Thoracic aorta (tissue), 2 donors: ENCODE measurements at places on chromosomes 3 and 15. TPM values are rescaled to one million over a fixed set of nuclear protein-coding genes. Genes with fewer than 3 reads are reported as not detected.

GRCh38 chr15:95684693-95685115, 645.8 kb upstream of the NR2F2 start:
- no peak for DNase-seq

DNA sequence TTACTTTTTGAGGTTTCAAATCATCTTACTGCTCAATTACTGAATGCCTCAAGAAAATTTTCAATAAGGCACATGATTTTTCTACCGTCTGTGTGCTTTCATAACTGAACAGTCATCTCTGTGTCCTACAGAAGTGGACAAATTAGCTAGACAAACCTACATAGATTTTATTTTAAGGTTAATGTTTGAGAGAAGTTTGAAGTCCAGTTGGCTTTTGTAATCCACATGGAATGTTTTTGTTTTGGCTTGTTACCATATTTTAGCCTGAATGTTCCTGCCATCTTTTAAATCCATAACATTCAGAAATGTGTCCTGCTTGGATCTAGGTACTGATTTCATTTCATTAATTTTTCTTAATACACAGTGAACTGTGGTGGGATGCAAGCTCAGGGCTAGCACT, 730.1 kb downstream of the IGSF11 start:
- no peak for DNase-seq

DNA sequence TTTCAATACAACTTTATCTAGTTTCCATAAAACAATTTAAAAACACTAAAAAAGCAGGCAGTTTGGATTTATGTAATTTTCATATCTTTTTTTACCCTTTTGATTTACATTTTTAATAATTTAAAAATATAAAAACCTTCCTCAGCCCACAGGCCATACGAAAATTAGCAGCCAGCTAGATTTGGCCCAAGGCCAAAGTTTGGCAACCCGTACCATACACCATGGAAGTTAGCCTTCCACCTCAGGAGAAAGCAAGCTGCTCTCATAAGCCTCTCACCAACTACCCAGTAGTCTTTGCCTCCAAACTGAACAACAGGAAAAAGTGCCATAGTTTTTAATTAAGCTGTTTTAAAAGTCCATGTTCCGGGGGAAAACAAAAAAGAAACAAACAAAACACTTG, 107.3 kb upstream of the TRIM42 start:
- no peak for DNase-seq

Gene CAMK2N2
- total RNA-seq = not detected

DNA sequence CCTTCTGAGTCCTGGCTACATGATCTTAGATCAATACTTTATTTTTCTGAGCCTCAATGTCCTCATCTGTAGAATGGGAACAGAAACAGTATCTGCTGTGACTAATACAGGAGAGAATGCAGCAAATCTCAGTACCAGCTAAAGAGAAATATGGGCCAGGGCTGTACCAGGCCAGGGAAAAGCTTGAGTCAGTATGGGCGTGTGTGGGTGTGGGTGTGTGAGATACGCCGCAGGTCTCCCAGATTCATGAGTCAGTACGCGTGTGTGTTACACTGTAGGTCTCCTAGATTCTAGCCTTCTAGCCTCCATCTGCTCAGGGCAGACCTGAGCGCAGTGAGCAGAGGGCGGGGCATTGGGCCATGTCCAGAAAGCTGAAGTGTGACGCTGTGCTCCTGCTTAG, 15.2 kb downstream of the GNAI2 start:
- DNase-seq = no peak

Gene LDHAL6B
- total RNA-seq = not detected

Gene WDR72
- total RNA-seq = not detected

Gene CTDSPL
- total RNA-seq = 55.0 TPM

DNA sequence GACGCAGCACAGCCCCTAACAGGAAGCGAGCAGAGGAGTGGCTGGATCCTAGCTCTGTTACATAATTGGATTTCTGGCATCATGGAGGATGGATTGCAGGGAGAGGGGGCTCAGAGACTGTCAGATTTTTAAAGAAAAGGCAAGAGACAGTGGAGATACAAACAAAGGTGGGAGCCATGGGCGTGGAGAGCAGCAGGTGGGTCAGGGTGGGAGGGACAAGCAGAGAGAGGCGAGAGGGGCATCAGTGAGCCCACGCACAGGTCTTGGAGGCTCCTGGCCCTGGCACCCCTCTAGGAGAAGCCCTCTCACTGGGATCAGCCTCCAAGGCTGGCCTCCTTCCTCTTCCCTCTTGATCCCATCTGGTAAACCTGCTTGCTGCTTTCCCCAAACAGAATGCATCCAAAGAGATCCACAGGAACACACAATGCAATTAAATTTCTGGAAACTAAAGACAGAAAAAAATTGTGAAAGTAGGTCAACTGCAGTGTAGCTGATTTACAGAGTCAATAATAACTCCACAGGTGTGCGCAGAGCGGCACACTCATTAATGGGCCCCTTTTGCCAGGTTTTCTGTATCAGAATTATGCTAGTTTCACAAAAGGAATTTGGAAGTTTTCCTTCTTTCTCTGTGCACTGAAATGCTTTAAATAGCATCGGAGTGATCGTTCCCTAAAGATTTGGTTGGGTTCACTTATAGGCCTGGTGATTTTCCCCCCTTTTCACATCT, 66.1 kb downstream of the LSM3 start:
- no peak for DNase-seq

DNA sequence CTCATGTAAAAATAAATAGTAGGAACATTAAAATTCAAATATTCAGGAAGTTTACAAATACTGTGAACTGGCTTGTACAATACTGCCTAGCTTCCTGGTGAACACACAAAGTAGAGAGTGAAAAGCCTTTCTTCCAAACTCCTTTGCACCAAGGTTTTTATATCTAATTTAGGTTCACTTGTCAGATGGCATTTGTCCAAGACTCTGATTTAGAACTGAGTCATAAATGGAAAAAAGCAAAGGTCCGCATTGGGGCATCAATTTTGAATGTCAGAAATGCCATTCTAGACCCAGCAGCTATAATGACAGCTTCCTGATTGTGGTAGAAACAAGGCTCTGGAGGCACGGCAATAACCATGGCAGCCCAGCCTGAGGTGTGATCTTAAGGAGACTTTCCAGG, 160.7 kb downstream of the PDE8A start:
- DNase-seq = no peak

Gene CCR3
- not detected for total RNA-seq

GRCh38 chr15:65101891-65102708, 12.9 kb downstream of the UBAP1L start:
- no peak for DNase-seq

Gene FRMD4B
- 57.5 TPM for total RNA-seq

DNA sequence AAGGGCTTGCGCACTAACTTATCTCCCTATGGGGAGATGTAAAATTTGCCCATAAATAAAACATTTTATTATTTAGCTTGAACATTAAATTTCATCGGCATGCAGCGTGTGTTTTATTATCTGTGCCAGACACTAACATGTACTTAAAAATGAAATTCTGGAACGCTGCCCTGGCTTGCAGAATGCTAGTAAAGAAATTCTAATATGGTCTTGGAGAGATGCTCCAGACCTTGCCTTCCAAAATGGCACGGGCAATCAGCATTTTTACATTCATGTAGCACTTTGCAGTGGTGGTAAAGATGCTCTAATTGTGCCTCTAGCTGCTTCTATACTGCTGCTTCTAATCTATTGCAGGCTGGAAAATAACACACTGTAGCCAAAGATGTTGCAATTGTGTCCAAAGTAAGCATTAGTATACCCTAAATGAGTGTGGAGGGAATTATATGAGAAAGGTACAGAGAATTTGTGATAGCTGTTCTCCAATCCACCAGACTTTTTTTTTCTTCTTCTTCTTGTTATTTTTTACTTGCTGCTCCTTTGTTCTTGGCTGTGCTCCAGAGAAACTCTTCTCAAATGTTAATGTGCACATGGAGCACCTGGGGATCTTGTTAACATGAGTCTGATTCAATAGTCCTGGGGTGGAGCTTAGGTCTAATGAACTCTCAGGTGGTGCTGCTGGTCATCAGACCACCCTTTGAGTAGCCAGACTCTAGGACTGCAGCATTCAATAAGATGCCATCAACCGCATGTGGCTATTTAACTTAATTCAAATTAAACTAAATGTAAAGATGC, 47.3 kb downstream of the CRABP1 start:
- no peak for DNase-seq

Gene PTPN23
- total RNA-seq = 50.4 TPM

- no peak for DNase-seq
Observed at GRCh38 chr3:171064461-171064860, 37.9 kb upstream of the SLC2A2 start.

DNA sequence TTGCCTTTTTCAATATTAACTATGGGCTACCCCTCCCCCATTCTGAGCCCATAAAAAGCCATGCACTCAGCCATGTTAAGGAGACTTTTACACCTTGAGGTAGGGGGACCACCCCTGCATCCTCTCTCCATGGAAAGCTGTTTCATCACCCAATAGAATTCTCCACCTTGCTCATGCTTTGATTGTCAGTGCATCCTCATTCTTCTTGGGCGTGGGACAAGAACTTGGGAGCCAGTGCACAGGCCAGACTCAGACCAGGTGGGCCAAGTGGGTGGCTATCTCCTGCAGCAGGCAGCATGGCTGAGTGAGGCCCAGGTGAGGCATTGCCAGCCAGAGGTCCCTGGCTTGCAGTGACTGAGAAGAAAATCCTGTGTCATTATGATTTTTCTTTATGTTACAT, 357.4 kb upstream of the CDIN1 start:
- no peak for DNase-seq

GRCh38 chr3:11982341-11982941, 21.7 kb upstream of the SYN2 start:
- DNase-seq = no peak

Gene PCOLCE2
- 122 TPM for total RNA-seq

GRCh38 chr15:59222906-59223550, 16.4 kb downstream of the LDHAL6B start:
- no peak for DNase-seq

Gene SMCO1
- total RNA-seq = not detected

DNA sequence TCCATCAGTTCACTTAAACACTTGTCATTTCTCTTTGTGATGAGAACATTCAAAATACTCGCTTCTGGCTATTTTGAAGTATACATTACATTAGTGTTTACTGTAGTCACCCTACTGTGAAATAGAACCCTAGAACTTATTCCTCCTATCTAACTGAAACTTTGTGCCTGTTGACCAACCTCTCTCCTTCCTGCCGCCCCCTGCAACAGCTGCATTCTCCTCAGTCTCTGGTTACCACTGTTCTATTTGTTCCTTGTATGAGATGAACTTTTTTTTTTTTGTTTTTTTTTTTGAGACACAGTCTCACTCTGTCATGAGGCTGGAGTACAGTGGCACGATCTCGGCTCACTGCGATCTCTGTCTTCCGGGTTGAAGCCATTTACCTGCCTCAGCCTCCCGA, 2.9 kb downstream of the RAD51 start:
- DNase-seq = no peak

Gene REC114
- not detected for total RNA-seq

DNA sequence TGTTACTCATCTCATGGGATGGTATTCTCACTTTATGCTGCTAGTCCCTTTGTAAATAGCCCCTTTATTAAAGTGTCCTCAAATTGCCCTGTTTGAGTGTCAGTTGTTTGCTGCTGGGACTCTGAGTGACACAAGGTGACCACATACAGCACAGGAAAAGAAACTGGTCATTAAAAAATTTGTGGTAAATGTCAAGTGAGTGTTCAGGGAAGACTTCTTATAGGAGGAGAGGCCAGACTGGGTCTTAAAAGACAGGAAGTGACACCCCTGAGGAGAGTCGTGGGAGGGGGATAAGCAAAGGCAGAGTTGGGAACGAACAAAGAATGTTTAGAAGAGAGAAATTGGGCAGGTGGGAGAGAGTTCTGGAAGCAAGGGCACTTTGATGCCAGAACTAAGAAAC, 35.2 kb downstream of the CCR3 start:
- no peak for DNase-seq

DNA sequence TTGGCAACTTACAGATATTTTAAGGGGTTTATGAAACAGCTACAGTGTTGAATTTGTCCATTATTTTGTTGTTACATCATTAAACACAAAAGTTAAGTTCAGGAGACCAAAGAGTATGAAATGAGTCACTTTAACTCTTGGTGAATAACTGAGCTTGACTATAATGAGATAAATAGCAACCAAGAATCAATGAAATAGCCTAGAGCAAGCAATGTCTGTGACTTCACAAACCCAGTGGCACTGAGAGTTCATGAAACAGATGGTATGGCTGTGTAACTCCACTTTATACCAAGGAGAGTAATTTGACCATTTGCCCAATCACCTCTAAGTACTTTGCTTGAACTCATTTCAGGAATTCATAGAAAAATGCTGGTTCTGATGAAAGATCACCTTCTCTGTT, 169.6 kb upstream of the GADL1 start:
- no peak for DNase-seq

Gene ATP8B4
- total RNA-seq = 16.8 TPM

DNA sequence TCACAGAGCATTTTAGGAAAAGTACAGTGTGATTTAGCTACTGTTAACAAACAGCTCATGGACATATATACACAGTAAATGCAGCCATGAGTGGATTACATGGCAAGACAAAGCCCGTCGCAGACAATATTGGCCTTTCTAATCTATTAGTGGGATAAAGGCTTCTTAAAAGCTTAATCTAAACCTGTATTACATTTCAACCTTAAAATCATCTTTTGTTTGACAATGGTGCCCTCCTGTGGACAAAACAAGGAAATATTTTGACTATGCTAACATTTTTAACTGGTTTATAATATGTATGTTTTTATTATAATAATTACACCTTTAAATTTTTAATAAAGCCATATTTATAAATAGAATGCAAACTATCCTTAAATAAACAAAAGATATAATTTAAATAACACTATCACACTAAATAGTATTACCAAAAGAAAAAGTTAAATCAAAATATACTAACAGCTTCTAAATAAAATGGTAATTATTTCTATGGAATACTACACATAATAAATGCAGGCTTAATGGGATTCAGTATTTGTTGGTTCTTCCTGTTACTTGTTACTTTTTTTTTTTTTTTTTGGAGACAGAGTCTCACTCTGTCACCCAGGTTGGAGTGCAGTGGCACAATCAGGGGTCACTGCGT, 38.6 kb downstream of the TAFA4 start:
- DNase-seq = no peak

- DNase-seq = no peak
Observed at GRCh38 chr3:93910097-93910496, 63.6 kb downstream of the PROS1 start.

GRCh38 chr3:33833408-33834095, 35.1 kb downstream of the PDCD6IP start:
- no peak for DNase-seq

GRCh38 chr3:172635588-172635987, 75.3 kb downstream of the NCEH1 start:
- DNase-seq = no peak

DNA sequence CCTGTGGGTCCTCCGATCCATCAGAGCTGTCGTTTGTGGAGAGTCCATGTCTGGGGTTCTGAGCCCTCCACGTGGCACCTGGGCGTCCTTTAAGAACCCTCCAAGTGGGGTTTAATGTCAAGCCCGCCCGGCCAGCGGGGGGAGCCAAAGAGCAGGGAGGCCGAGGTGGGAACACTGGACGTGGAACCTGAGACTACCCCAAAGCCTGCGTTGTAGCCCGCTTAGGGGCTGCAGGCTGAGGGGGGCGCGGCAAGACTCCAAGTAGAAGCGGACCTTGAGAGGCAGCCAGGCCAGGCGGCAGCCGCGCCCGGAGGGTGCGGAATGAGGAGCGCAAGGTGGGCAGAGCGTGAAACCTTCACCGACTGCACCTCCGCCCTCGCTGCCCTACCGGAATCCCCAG, 126.2 kb upstream of the ATP10A start:
- no peak for DNase-seq
